Smooth muscle cell of the brain vasculature (primary cell): ENCODE measurements at places on chromosomes 4 and X.

- no peak for DNase-seq
Measured at GRCh38 chr4:179855469-179855868, 2387.7 kb upstream of the TENM3 start.

DNA sequence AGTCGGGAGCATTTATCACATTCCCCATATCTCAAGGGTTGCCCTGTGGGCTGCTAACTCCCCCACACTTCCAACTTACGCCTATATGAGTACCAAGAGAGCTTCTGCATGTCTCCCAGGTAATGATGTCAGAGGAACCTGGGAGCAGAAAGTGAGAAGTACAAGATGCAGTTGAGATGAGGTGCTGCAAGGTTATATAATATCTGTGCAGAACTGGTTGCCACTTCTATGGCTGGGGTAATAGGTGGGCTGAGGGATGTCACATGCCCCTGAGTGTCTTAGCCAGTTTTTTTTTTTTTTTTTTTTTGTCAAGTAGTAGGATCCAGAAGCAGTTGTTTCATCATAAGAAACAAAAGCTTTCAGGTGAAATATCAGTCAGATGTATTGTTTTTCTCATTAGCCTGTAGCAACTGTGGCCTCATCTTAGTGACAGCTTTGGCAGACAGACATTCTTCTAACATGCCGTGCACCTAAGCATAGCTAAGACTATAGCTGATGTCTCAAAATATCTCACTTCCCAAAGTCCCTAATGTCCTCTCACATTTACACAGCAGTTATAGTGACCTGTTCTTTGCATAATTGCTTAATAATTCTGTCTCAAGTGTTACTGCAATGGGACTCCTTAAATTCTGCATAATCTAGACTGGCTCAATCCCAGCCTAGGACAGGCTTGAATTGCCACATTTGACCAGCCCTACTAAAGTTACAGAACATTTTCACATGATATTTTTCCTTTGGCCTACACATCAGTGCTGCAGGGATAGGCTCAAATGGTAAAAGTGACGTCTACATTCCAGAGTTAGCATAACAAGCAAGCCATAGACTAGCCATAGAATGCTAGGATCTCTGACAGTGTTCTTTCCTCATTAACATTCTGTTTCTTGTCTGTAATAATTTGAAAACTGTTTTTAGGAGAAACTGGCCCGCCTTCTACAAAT, 17.9 kb upstream of the MAOB start:
- DNase-seq = no peak

DNA sequence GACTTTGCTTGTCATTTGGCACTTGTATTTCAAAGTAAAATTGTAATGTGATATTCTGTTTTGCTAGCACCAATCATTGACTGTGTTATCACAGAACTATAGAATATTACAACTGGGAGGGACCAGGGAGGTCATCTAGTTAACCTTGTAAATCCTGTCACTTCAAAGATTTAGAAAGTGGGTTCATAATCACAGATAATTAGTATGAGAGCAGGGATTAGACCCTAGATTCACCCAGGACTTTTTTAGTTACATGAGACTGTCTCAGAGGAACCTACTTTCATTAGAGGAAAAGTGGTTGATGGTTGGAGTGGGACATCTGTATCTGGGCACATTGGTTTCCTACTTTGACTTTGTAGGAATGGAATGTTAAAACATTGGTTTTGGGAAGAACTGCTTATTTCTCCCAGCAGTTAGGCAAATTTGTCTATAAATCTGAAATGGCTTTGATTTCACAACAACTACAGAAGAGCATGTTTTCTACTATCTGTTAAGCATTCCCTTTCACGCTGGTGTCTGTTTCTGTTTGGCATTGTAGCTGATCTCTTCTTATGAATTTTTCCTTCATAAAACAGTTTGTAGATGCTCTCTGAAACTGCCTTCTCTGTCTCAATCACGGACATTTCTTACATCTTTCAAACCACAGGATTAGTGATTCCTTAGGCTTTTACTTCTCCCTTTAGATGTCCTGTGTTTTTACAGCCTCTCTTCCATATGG, 144.1 kb downstream of the DIPK2B start:
- DNase-seq = no peak

DNA sequence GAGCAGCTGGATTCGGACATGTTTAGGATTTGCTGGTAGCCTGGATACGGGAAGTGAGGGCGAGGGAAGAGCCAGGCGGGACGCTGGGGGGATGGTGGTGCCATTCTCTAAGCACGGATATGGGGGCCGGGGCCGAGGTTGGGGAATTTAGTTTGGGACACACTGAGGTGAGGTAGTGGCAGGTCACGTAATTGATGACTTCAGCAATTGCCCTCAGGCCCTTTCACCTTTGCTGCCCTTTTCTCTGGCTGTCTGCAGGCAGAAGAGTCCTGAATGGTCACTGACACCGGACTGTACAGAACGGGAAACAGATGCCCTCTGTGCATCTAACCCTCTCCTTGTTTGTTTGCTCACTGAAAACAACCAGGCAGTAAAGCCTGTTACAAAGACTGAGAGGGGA, 16.9 kb upstream of the HMGB3 start:
- DNase-seq = no peak

DNA sequence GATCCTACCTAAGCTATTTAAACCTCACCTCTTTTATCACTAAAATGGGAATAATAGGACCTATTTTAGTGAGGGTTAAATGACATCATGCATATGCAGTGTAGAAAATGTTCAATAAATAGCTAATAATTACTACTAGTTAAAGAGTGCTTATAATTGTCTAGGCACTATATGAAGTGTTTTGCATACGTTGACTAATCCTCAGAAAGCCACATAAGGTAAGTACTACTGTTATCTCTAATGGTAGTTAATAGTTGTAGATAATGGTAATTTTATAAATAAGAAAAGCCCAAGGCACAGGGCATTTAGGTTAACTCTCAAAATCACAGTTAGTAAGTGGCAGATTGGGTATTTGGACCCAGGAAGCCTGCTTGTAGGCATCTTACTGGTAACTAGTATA, 47.4 kb upstream of the BOD1L1 start:
- DNase-seq = no peak

DNA sequence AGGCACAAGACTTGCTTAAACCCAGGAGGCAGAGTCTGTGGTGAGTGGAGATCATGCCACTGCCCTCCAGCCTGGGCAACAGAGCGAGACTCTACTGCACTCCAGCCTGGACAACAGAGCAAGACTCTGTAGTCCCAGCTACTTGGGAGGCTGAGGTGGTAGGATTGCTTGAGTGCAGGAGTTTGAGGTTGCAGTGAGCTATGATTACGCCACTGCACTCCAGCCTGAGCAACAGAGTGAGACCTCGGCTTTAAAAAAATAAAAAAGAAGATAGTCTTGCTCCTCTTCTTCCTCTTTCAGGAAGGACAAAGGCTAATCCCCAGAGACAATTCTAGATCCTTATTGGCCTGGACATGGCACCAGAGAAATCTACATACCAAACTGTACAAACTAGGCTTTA, 5.7 kb upstream of the PPEF2 start:
- DNase-seq = no peak

DNA sequence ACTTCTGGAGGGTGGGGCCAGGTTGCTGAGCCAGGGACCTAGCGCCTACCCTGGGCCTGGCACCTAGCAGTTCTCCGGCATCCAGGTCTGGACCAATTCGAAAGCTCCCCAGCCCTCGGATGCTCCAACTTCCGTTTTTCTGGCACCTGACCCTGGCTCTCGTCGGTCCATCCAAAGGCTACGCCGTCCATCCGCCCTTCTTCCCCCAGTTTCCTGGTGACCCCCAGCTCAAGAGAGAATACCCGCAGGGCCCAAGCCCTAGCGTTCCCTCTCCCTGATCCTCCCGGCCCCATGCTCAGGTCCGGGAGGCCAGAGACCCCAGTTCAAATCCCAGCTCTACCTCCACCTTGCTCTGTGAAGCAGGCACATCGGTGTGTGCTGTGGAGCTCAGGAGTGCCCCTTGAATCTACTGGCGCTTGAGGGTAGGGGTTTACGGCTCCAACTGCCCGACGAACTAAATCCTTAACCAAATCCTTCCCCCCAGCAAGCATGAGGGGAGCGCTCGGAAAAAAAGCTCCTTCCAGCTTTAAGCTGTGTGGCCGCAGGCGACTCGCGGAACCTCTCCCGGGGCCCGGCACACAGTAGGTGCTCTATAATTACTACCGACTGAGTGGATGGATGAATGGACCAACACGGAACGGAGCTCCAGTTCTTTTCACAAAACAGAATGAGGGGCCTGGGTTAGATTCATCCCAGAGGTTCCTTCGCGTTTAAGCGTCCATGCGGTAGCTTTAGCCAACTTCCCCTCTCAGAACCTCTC, 1.1 kb downstream of the CRMP1 start:
- DNase-seq = no peak

GRCh38 chr4:69760455-69760854, at the start of gene SULT1B1:
TSS of gene SULT1B1 (minus strand) at chr4:69760620. CDS start at chr4:69755217, 5,403 bp downstream.
- DNase-seq = no peak

- DNase-seq = no peak
Measured at GRCh38 chr4:101941816-101942358, 151.4 kb downstream of the BANK1 start.

DNA sequence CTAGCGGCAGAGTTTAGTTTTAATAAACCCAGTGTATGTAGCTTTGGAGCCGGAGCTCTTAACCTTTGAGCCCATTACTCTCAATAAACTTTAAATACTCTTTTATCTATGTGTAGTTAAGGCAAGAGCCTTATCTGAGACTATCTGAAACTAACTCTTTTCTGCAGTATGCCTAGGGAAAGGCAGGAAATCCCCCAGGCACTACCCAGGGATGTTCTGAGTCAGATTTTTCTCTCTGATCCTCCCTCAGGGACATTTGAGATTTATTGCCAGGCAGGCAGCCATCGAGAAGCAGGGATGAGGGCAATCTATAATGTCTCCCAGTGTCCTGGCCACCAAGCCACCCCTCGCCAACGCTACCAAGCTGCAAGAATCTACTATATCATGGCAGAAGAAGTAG, 39.1 kb downstream of the HEPH start:
- DNase-seq = no peak

GRCh38 chr4:82823062-82823461, 24.5 kb upstream of the SCD5 start:
- DNase-seq = no peak

DNA sequence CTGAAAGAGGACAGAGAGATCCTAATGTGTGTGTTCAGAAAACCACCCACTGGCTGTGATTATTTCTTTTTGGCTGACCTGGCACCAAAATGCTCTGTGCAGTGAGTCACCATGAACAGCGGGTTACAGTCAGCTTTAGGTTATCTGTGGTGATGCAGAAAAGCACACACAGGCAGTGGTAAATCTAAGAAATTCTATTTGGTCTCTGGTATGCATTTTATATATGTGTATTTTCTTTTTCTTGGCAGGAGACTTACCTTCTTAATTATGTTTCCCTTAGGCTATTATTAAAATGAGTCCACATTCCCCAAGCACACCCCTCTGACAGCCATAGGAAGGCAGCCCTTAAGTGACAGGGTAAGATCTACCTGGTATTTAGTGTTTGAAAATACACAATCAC, 79.1 kb upstream of the TFDP3 start:
- no peak for DNase-seq

DNA sequence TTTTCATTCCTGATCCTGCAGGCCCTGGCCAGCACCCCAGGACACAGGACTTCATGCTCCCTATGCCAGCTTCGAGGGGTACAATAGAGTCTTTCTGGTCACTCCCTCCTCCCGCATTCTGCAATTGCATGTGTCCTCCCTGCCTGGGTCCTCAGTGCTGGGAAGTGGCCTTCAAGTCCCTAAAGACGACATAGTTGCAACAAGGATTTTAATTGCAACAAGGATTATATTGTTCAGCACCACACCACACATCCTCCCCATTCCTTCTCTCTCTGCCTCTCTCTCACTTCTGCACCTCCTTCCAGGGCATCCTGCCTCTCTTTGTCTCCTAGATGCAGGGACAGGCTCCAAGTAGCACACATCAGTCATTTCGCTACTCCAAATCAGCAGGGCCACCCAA, 25.5 kb downstream of the SCD5 start:
- no peak for DNase-seq

- DNase-seq = no peak
Measured at GRCh38 chr4:126784966-126785580, 847.7 kb upstream of the INTU start.

GRCh38 chr4:3358656-3359055, 65.8 kb downstream of the RGS12 start:
- DNase-seq = no peak

DNA sequence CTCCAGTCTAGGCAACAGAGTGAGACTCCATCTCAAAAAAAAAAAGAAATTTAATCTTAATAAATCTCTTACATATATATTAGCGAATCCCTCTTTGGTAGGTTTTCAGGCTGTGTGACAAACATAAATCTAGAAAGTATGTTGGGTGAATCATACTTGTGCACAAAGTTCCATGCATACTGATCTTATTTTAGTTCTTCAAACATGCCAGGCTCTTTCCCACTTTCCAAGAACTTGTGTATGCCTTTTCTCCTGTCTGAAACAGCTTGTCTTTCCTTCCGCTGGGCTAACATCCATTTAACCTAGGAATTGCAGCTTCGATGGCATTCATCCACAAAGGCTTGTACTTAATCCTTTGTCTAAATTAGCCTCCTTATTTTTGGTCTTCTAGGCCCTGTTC, 156.6 kb upstream of the CASK start:
- DNase-seq = no peak

- no peak for DNase-seq
Measured at GRCh38 chrX:56763556-56764152, 34.6 kb downstream of the NBDY start.

DNA sequence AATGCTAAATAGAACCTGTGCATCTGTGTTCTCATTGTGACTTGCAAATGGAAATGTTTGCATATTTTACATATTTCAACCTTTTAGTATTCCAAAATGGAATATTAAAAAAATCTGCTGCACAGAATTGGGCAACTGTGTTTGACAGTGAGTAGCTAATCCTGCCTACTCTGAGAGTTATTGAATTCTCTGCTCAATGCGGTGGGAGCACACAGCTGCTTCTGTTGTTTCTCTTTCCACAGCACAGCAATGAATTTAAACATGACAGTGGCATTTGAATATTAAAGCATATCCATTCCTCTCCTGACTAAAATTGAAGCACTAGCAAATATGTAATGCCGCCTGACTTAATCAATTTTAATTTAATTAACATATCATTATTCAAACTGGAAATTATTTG, 366.6 kb downstream of the GASK1B start:
- DNase-seq = no peak

DNA sequence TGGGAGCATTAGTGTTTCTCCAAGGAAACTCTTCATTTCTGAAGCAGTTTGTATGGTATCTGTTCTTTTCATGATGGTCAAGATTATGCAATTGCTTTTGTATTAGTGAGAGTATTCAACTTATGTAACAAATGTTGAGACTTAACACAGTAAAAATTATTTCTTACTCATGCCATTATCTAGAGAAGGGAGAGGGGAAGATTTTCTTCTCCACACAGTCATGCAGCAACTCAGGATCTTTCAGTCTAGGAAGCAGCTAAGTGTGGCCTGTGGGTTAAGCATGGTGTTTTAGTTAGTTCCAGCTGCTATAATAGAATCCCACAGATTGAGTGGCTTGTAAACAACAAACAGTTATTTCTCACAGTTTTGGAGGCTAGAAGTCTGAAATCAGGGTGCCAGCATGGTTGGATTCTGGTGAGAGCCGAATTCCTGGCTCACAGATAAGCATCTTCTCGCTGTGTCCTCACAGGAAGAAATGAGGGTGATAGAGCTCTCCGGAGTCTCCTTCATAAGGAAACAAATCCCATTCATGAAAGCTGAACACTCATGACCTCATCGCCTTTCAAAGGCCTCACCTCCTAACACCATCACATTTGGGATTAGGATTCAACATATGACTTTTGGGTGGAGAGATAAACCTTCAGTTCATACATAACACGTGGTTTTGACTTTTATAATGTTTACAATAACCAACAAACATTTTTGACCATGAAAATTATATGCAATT, 101.2 kb downstream of the FRMPD4 start:
- DNase-seq = no peak
